Stomach (tissue), 19 donors: ENCODE measurements at places on chromosomes 1 and 21. TPM values are rescaled to one million over a fixed set of nuclear protein-coding genes. Genes with fewer than 3 reads are reported as not detected.

KRTAP27-1 gene
- not detected for total RNA-seq

LCE1D gene
- total RNA-seq: not detected

FNDC10 gene
- total RNA-seq: not detected

NIBAN1 gene
- total RNA-seq: 85.6 TPM

BTF3L4 gene
- 81.0 TPM for total RNA-seq

ATXN7L2 gene
- total RNA-seq: 5.1 TPM

DNA sequence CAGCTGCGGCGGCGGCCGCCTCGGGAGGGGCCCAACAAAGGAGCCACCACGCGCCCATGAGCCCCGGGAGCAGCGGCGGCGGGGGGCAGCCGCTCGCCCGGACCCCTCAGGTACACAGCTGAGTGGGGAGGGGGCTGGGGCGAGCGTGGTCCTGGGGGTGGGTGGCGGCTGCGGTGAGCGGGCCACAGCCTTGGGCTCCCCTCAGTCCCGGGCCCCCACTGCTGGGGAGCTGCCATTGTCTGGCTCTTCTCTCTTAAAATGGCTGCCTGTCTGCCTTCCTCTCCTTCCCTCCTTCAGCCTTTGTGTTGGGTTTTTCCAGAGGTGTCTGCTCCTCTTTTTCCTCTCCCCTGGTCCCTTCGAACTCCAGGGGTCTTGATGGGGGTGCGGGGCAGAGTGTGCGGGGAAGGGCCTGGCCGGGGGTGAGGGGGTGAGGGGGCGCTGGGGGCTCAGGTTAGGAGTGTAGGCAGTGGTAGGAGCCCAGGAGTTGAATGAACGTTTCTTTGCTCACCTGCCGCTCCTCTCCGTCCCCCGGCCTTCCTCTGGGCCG, 1.7 kb downstream of the ARID1A start:
- peak overlapping the region; percentile 89 for H3K4me3 ChIP-seq
- H3K27me3 ChIP-seq: no peaks in the 10 kb centered on the region
- peaks cover 64% of the 10 kb centered on the region for H3K4me1 ChIP-seq
- no peaks in the 10 kb centered on the region for H3K36me3 ChIP-seq

DNA sequence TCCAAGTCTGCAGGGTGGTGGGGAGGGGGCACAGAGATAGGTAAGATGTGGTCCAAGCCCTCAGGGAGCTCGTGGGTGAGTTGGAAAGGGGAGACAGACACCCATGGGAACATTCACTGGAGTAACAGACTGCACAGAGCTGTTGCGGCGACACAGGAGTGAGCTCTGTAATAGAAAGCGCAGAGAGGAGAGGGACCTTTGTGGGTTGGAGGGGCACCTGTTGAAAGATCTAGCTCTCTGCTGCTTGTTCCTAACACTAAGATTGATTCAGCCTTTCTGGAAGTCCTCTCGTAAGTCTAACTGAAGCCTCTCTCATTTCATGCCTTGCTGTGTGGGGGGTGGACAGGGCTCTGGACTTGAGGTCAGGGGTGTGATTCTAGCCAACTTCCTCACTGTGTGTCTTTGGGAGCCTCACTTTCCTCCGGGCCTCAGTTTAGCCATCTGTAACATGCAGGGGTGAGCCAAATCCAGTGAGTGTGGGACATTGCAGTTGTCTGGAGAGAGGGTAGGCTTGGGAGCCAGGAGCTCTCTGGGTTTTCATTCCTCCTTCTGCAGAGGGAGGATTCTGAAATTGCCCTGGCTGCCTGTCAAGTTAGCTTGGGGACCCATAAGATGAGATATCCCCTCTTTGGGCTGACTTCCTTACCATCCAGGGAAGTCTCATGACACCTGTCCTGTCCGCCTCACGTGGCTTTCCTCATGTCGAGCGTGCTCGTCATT, 2.0 kb upstream of the ACOT11 start:
- no peak for DNase-seq
- no peaks in the 10 kb centered on the region for H3K36me3 ChIP-seq
- no peaks in the 10 kb centered on the region for H3K27me3 ChIP-seq
- no peak overlapping the region for H3K4me3 ChIP-seq
- H3K4me1 ChIP-seq: peaks cover 59% of the 10 kb centered on the region

DNA sequence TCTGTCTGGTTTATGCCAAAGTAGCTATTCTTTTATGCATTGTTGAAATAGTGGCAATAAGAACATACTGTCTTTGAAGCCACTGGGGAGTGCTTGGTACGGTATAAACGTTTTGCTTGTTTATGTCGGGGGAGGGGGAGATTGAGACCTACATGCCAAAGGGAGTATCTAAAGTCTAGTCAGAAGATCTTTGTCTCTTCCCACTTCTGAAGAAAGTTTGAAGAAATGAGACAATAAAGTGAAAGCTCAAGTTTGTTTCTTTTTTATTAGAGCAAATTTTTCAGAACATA, 6.8 kb downstream of the AKIRIN1 start:
- peak overlapping the region; percentile 41 for H3K27ac ChIP-seq
- peaks cover 26% of the 10 kb centered on the region for H3K4me1 ChIP-seq
- no peak for DNase-seq
- H3K4me3 ChIP-seq: no peak overlapping the region

DNA sequence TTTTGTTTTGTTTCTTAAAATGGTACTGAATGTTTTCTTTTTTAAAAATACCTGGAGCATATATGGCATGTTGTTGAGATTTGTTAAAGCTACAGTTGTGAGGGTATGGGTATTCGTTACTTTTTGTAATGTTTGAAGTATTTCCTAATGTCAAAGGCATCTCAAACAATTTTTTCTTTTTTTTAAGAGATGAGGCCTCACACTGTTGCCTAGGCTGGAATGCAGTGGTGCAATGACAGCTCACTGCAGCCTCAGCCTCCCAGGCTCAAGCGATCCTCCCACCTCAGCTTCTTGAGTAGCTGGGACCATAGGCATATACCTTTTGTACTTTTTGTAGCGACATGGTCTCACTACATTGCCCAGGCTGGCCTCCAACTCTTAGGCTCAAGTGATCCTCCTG, 16.1 kb downstream of the CLCN6 start:
- H3K4me3 ChIP-seq: no peak overlapping the region
- H3K27me3 ChIP-seq: no peaks in the 10 kb centered on the region
- no peaks in the 10 kb centered on the region for H3K4me1 ChIP-seq
- H3K36me3 ChIP-seq: peaks cover 45% of the 10 kb centered on the region
- DNase-seq: no peak
- H3K27ac ChIP-seq: no peak overlapping the region

DNA sequence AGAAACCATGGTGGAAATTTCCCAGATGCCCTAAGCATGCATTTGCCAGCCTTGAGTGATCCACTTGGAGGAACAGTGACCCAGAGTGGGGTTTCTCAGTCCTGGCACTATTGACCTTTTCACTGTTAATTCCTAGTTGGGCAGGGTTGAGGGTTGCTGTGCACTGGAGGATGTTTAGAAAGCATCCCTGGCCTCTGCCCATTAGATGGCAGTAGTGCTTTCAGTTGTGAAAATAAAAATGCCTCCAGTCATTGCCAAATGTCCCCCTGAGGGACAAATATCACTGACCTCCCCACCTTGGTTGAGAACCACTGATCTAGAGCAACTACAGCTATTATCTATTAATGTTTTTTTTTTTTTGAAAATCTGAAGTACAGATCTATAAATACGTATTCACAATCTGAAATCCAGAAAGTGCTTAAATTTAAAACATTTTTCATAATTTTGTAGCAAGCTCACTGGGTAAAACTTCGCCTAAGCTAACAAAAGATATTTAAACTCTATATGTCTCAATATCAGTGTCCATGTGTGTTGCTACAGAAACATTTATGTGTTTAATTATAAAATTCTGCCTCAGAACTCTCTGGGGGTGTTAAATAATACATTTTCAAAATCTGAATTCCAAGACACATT, 27.3 kb downstream of the F3 start:
- H3K36me3 ChIP-seq: peaks cover 20% of the 10 kb centered on the region
- DNase-seq: peak; percentile 62
- no peaks in the 10 kb centered on the region for H3K27me3 ChIP-seq
- no peak overlapping the region for H3K27ac ChIP-seq
- no peaks in the 10 kb centered on the region for H3K4me1 ChIP-seq

DNA sequence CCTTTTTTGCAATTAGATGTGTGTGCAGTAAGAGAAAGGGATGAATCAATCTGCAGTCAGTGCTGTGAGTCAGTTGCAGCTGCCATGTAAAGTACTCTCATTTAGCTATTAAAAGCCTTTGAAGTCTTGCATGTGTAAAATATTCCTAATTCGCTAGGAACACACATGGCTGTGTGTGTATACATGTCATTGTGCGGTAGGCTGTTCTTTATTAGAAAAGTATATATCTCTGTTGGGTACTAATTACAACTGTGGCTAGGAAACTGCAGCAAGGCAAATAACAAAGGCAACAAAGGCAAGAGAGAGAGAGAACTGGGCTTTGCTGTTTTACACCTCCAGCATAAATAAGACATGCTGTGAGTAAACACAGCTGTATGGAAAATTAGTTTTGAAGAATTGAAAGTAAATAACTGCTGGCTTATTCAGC, 41.7 kb downstream of the EPB41 start:
- H3K4me1 ChIP-seq: peaks cover 4% of the 10 kb centered on the region
- no peak overlapping the region for H3K27ac ChIP-seq
- no peaks in the 10 kb centered on the region for H3K36me3 ChIP-seq
- DNase-seq: no peak
- no peak overlapping the region for H3K4me3 ChIP-seq

- DNase-seq: peak; percentile 35
- H3K27me3 ChIP-seq: no peaks in the 10 kb centered on the region
- H3K4me1 ChIP-seq: no peaks in the 10 kb centered on the region
- no peak overlapping the region for H3K4me3 ChIP-seq
- H3K27ac ChIP-seq: no peak overlapping the region
Observed at GRCh38 chr1:70034403-70034802, 171.0 kb downstream of the LRRC40 start.

GRCh38 chr1:246698466-246699094, 25.6 kb upstream of the SCCPDH start:
- DNase-seq: no peak
- H3K27ac ChIP-seq: peak overlapping the region; percentile 66
- peak overlapping the region; percentile 32 for H3K4me3 ChIP-seq
- no peaks in the 10 kb centered on the region for H3K36me3 ChIP-seq
- no peaks in the 10 kb centered on the region for H3K27me3 ChIP-seq

DNA sequence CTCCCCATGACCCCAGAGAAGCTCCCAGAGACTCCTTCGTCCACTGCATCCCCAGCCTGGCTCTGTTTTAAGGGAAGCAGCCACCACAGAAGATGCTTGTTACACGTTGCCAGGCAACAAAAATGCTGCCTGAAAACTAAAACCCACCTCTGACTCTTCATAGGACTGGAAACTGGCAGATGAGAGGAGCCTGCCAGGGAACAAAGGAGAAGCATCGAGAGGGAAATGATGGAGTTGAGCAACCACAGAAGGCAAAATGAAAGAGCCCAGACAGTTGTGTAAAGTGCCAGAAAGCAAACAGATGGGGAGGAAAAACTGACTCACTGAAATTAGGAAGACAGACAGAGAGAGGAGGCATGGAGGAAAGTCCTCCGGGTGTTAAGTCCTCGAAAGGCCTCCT, 118.4 kb downstream of the KCNN3 start:
- no peak overlapping the region for H3K27ac ChIP-seq
- peak; percentile 3 for DNase-seq
- H3K4me1 ChIP-seq: peaks cover 16% of the 10 kb centered on the region
- no peaks in the 10 kb centered on the region for H3K36me3 ChIP-seq
- no peak overlapping the region for H3K4me3 ChIP-seq

- no peaks in the 10 kb centered on the region for H3K36me3 ChIP-seq
- H3K27me3 ChIP-seq: no peaks in the 10 kb centered on the region
- H3K27ac ChIP-seq: peak overlapping the region; percentile 91
- no peak for DNase-seq
Observed at GRCh38 chr1:2290171-2290578, 62.1 kb downstream of the SKI start.

DNA sequence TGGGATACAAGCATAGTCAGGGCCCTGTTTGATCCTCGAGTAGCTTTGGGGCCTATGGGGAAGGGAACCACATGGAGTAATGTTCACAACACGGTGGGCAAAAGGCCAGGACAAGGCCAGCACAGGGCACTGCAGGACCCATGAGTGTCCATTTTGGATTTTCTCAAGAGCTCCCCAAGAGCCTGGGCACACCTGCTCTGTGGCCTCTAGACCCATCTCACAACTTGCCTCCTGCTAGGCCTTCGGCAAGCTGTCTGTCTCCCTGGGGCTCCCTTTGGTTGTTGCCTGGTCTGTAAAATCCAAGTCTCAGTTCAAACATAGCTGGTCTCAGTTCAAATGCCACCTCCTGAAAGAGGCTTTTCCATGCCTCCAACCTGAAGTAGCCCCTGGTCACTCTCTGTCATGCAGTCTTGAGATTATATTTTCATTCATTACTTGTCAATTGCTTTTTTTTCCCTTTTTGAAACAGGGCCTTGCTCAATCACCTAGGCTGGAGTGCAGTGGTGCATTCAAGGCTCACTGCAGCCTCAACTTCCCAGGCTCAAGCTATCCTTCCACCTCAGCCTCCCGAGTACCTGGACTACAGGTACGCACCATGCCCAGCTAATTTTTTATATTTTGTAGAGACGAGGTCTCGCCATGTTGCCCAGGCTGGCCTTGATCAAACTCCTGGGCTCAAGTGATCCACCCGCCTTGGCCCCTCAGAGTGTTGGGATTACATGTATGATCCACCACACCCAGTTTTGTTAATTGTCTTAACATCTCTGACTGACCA, 107.4 kb downstream of the MATN1 start:
- no peaks in the 10 kb centered on the region for H3K36me3 ChIP-seq
- no peaks in the 10 kb centered on the region for H3K27me3 ChIP-seq
- peak; percentile 9 for DNase-seq

DNA sequence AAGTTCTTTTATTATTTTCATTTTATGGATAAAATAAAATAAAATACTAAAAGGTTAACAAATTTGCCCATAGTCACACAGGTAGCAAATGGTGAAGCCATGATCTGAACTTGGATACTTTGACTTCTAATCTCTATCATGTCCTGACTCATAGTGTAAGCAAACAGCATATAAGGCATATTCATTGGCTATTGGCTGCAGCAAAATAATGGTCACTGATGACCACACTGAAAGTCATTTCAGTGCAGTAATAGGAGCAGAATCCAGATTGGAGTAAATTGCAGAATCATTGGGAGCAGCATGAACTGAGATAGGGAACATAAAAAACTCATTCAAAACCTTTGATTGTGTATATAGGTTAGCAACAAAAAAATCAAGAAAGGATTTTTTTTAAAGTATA, 262.9 kb downstream of the PLA2G4A start:
- no peak overlapping the region for H3K4me3 ChIP-seq
- no peaks in the 10 kb centered on the region for H3K4me1 ChIP-seq
- no peaks in the 10 kb centered on the region for H3K36me3 ChIP-seq
- H3K27me3 ChIP-seq: no peaks in the 10 kb centered on the region
